ENCODE measurements at places on chromosomes 2 and 18. TPM values are rescaled to one million over a fixed set of nuclear protein-coding genes. Genes with fewer than 3 reads are reported as not detected.

POTEJ gene
- not detected for total RNA-seq

PSMA8 gene
- total RNA-seq = not detected

MEP1B gene
- total RNA-seq = not detected

CAB39 gene
- total RNA-seq = 87.4 TPM

CRYBA2 gene
- total RNA-seq = not detected

OTOF gene
- total RNA-seq = not detected

ALLC gene
- not detected for total RNA-seq

SRBD1 gene
- total RNA-seq = 13.4 TPM

CNRIP1 gene
- not detected for total RNA-seq

FSIP2 gene
- 0.26 TPM for total RNA-seq

TFCP2L1 gene
- total RNA-seq = 5.5 TPM

ST6GAL2 gene
- total RNA-seq = not detected

ALK gene
- total RNA-seq = not detected

GBX2 gene
- not detected for total RNA-seq

G6PC2 gene
- not detected for total RNA-seq

SLC4A1AP gene
- total RNA-seq = 27.4 TPM

PGAP1 gene
- total RNA-seq = 8.3 TPM

ASB18 gene
- 0.38 TPM for total RNA-seq

Data from bronchial epithelial cell (primary cell).